ENCODE measurements at places on chromosomes 12 and 14. TPM values are rescaled to one million over a fixed set of nuclear protein-coding genes. Genes with fewer than 3 reads are reported as not detected.

Gene ARL1
- total RNA-seq = 76.3 TPM

Gene ACTR6
- 16.5 TPM for total RNA-seq

Gene GLT8D2
- 12.6 TPM for total RNA-seq

Gene LPAR5
- total RNA-seq = not detected

Gene GLI1
- total RNA-seq = 2.0 TPM

Gene ZNF839
- 8.8 TPM for total RNA-seq

Gene TESPA1
- not detected for total RNA-seq

Gene CLEC4C
- total RNA-seq = not detected
